ENCODE measurements at places on chromosomes 2 and 18. TPM values are rescaled to one million over a fixed set of nuclear protein-coding genes. Genes with fewer than 3 reads are reported as not detected.

TTLL4 gene
- total RNA-seq, result 7.7 TPM

KIAA1328 gene
- 4.9 TPM for total RNA-seq

GRCh38 chr18:48595703-48596218 is 56.9 kb downstream of the CTIF start:
- no peaks in the 10 kb centered on the region for H3K36me3 ChIP-seq
- H3K4me1 ChIP-seq, result peaks cover 6% of the 10 kb centered on the region
- no peaks in the 10 kb centered on the region for H3K27me3 ChIP-seq
- no peak for DNase-seq
- H3K4me3 ChIP-seq, result no peak overlapping the region

DNA sequence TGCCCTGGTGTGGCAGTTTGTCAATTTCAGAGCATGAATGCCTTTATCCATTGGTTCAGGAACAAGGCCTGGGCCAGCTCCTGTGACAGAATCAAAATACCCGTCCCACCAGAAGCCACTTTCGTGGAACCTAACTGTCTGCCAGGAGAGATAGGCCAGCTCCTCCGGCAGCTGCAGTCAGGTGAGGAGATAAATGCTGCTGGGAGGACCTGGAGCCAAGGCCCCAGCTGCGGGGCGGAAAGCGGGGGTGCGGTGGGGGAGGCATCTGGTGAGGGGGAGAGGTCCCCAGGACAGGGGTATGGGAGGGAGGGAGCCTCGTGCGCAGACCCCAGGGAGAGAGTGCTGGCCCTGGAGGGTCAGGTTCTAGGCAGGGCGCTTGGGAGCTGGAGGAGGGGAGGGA is 4.4 kb upstream of the ASB1 start:
- H3K4me3 ChIP-seq, result no peak overlapping the region
- H3K27me3 ChIP-seq, result no peaks in the 10 kb centered on the region
- no peak overlapping the region for H3K27ac ChIP-seq

- H3K27ac ChIP-seq, result no peak overlapping the region
- no peaks in the 10 kb centered on the region for H3K27me3 ChIP-seq
- DNase-seq, result no peak
These were observed 8.6 kb downstream of the AGFG1 start for GRCh38 chr2:227480528-227480927.

IL36RN gene
- not detected for total RNA-seq

- H3K27me3 ChIP-seq, result peaks cover 6% of the 10 kb centered on the region
- no peak overlapping the region for H3K27ac ChIP-seq
- no peaks in the 10 kb centered on the region for H3K36me3 ChIP-seq
- H3K4me3 ChIP-seq, result no peak overlapping the region
- no peaks in the 10 kb centered on the region for H3K4me1 ChIP-seq
These were observed 357.7 kb upstream of the HNRNPA3 start for GRCh38 chr2:176854878-176855277.

GRCh38 chr18:35174093-35174731 is 66.6 kb upstream of the ZNF397 start:
- no peaks in the 10 kb centered on the region for H3K27me3 ChIP-seq
- no peaks in the 10 kb centered on the region for H3K36me3 ChIP-seq
- no peaks in the 10 kb centered on the region for H3K4me1 ChIP-seq

DNA sequence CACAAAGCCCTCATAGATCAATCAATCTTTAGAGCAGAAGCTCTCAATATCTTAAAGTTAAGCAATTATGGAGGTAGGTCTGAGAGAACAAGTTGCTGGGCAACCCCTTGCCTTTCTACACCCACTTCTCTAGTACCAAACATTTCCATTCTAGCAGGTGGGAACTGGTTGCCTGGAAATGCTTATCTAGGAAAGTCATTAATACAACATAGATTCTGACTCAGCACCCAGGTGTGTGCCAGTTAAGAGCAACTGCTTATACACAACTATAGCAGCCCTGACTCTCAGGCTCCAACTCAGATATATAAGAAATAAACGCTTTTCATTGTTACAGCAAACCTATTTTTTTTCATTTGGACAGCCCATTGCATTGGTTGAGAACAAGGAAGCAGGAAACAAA is 237.7 kb downstream of the IRS1 start:
- no peaks in the 10 kb centered on the region for H3K4me1 ChIP-seq
- no peak overlapping the region for H3K27ac ChIP-seq
- H3K4me3 ChIP-seq, result no peak overlapping the region
- no peaks in the 10 kb centered on the region for H3K36me3 ChIP-seq
- no peaks in the 10 kb centered on the region for H3K27me3 ChIP-seq
- DNase-seq, result no peak

DNA sequence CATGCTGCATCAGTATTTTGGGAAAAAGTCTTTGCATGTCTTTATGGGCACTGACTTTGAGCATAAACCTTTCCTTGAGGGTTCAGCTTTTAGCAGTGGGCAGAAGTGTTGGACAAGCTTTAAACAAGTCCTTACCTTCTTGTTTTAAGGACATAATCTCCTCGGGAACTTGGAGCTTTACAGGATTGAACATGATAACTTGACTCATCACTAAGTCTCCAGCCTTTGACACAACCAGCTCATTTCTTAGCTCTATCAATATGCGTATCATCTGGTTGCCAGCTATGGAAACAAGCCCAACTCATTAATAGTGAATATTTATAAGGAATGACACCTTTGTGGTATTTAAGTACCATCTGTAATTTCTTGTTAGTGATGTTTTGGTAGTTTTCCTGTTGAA is 21.0 kb upstream of the RAB27B start:
- no peaks in the 10 kb centered on the region for H3K36me3 ChIP-seq
- DNase-seq, result no peak
- no peak overlapping the region for H3K27ac ChIP-seq
- no peaks in the 10 kb centered on the region for H3K4me1 ChIP-seq
- H3K27me3 ChIP-seq, result no peaks in the 10 kb centered on the region

- no peak for DNase-seq
- no peaks in the 10 kb centered on the region for H3K27me3 ChIP-seq
- H3K27ac ChIP-seq, result no peak overlapping the region
- no peaks in the 10 kb centered on the region for H3K36me3 ChIP-seq
- no peak overlapping the region for H3K4me3 ChIP-seq
- no peaks in the 10 kb centered on the region for H3K4me1 ChIP-seq
These were observed 200.5 kb downstream of the EXOC6B start for GRCh38 chr2:72625366-72625765.

- no peaks in the 10 kb centered on the region for H3K27me3 ChIP-seq
- DNase-seq, result no peak
- H3K36me3 ChIP-seq, result peaks cover 34% of the 10 kb centered on the region
- no peak overlapping the region for H3K27ac ChIP-seq
These were observed 25.2 kb downstream of the CAB39 start for GRCh38 chr2:230737791-230738226.

RBKS gene
- 3.4 TPM for total RNA-seq

DNA sequence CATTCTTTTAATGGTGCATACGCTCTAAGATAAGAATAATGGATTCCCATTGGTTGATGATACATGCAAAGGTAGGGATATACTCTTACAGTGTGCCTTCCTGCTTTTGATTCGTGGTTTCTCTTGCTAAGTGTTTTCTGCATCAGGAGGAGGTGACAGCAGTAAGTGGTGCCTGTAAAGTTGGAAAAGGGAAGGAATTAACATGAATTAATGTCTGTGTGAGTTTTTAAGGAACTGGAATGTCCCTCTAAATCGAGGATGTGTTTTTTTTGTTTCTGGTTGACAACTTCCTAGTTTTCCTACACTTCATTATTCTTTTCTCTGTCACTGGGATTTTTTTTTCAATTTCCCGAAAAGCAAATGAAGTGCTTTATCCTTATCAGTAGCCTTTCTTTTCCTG is 54.4 kb downstream of the CRIM1 start:
- peaks cover 96% of the 10 kb centered on the region for H3K4me1 ChIP-seq
- DNase-seq, result no peak
- H3K36me3 ChIP-seq, result no peaks in the 10 kb centered on the region
- no peaks in the 10 kb centered on the region for H3K27me3 ChIP-seq
- no peak overlapping the region for H3K4me3 ChIP-seq
- peak overlapping the region; percentile 44 for H3K27ac ChIP-seq

ATOH8 gene
- total RNA-seq, result 15.9 TPM

DNA sequence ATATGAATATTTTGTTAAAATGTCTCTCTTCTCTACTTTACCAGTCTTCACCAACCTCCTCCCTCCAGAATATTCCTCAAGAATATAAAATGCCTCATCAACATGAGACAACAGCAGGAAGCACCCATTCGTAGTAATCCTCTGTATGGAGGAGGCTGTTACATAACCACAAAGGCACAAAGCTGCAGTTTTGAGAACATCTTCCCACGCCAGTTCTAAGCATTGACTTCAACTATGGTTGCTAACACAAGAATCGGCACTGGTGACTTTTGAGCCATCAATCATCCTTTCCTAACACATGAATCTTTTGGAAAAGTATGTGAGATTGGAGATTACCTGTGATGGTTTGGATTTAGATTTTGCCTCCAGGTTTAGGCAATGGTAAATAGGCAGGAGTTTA is 54.9 kb upstream of the CYP1B1 start:
- no peak for DNase-seq
- H3K27ac ChIP-seq, result no peak overlapping the region
- H3K4me3 ChIP-seq, result no peak overlapping the region
- no peaks in the 10 kb centered on the region for H3K36me3 ChIP-seq
- H3K27me3 ChIP-seq, result no peaks in the 10 kb centered on the region

GRCh38 chr18:32355896-32356295 is 114.8 kb downstream of the GAREM1 start:
- H3K27ac ChIP-seq, result no peak overlapping the region
- no peak overlapping the region for H3K4me3 ChIP-seq
- no peaks in the 10 kb centered on the region for H3K36me3 ChIP-seq

RAB17 gene
- total RNA-seq, result 6.4 TPM

DNA sequence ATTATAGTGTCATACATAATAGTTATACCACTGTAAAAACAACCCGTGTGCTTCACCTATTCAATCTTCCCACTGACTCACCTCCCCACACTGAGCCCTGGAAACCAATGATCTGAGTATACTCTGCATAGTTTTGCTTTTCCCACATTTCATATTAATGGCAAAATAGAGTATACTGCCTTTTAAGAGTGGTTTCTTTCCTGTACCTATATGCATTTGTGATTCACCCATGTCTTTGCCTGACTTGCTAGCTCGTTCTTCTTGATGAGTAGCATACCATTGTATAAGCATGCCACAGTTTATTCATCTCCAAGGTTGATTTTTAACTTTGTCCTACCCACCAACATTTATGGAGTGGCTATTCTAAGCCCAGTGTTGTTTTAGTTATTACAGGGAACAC is 686.4 kb downstream of the PLCL1 start:
- H3K4me1 ChIP-seq, result no peaks in the 10 kb centered on the region
- no peak overlapping the region for H3K4me3 ChIP-seq
- no peak for DNase-seq
- H3K27ac ChIP-seq, result no peak overlapping the region

DNA sequence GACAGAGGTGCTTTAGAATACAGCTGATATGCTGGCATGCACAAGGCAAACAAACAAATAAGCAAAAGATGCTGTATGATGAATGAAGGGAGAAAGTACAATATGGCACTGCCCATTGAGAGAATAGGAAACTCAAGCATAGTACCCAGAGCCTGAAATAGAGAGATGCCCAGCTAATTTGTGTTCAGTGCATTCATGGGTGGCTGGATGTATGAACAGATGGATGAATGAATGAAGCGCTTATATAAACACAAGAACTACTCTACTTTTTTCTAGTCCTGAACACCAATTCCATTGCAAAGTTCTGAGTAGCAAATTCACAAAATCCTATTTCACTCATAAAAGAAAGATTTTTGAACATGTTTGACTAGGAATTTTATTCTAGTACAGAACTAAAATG is 756.3 kb downstream of the SATB2 start:
- no peak overlapping the region for H3K27ac ChIP-seq
- H3K27me3 ChIP-seq, result no peaks in the 10 kb centered on the region
- no peaks in the 10 kb centered on the region for H3K4me1 ChIP-seq

DNA sequence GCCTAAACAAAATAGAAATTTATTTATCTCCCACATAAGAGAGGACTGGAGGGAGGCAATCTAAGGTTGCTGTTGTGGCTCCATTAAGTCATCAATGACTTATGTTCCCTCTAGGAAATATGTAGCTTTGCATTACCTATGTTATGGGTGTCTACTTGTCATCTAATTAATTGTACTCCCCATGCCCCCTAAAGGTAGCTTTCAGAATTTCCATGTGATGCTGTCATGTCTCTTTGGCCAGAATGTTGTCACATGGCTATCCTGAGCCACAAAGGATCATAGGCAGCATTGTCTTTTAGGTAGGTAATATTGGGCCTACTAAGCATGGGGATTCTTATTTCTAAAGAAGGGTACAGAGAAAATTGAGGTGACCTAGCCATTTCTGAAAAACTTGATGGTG is 935.6 kb upstream of the FANCL start:
- H3K27ac ChIP-seq, result no peak overlapping the region
- no peaks in the 10 kb centered on the region for H3K36me3 ChIP-seq
- no peaks in the 10 kb centered on the region for H3K4me1 ChIP-seq
- H3K4me3 ChIP-seq, result no peak overlapping the region
- no peaks in the 10 kb centered on the region for H3K27me3 ChIP-seq

DNA sequence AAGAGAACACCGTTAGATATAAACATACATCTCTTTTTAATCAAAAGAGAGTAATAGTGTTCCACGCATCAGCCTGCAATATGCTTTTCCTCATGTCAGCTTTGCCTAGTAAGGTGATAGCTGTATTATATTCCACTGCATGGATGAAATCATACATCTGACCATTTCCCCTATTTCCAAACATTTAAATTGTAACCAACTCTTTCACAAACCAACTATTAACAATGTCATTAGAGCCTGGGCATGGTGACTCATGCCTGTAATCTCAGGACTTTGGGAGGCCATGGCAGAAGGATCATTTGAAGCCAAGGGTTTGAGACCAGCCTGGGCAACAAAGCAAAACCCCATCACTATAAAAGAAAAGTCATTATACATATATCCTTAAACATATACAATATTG is 284.8 kb downstream of the BCL11A start:
- H3K27me3 ChIP-seq, result no peaks in the 10 kb centered on the region
- no peaks in the 10 kb centered on the region for H3K4me1 ChIP-seq
- H3K36me3 ChIP-seq, result no peaks in the 10 kb centered on the region

GRCh38 chr18:43022874-43023273 is 92.6 kb downstream of the RIT2 start:
- no peak overlapping the region for H3K27ac ChIP-seq
- no peak overlapping the region for H3K4me3 ChIP-seq
- no peak for DNase-seq
- H3K27me3 ChIP-seq, result no peaks in the 10 kb centered on the region
- H3K36me3 ChIP-seq, result no peaks in the 10 kb centered on the region

ARL4C gene
- 2.8 TPM for total RNA-seq

DNA sequence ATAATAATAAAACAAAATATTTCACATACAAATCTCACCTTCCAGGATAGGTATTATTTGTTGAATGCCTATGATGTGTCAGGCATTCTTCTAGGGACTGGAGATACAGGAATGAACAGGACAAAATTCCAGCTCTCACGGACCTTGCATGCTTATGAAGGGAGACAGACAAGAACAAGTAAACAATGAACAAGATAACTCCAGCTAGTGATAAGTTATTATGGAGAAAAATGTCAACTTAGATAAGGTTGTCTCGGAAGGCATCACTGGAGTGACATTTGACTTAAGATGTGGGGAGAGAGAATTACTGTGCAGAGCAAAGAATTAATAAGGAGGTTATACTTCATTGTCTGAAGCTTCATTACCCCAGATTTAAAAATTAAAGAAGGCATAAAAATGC is 836.7 kb downstream of the SOCS6 start:
- H3K36me3 ChIP-seq, result no peaks in the 10 kb centered on the region
- no peak for DNase-seq
- no peak overlapping the region for H3K4me3 ChIP-seq
- no peaks in the 10 kb centered on the region for H3K4me1 ChIP-seq
- H3K27ac ChIP-seq, result no peak overlapping the region

GRCh38 chr2:216109962-216110614 is 940 bp downstream of the XRCC5 start:
- H3K4me3 ChIP-seq, result peak overlapping the region; percentile 95
- H3K27ac ChIP-seq, result peak overlapping the region; percentile 98
- no peaks in the 10 kb centered on the region for H3K27me3 ChIP-seq
- H3K36me3 ChIP-seq, result peaks cover 43% of the 10 kb centered on the region
- H3K4me1 ChIP-seq, result peaks cover 40% of the 10 kb centered on the region

- H3K4me1 ChIP-seq, result peaks cover 18% of the 10 kb centered on the region
- no peak for DNase-seq
These were observed 47.1 kb downstream of the SLC4A1AP start for GRCh38 chr2:27710640-27711430.
